CD4-positive, alpha-beta T cell (primary cell): ENCODE measurements at places on chromosomes 3 and 15. TPM values are rescaled to one million over a fixed set of nuclear protein-coding genes. Genes with fewer than 3 reads are reported as not detected.

CGNL1 gene
- total RNA-seq = not detected

MCF2L2 gene
- 4.1 TPM for total RNA-seq

SHF gene
- 3.7 TPM for total RNA-seq

RHCG gene
- total RNA-seq = not detected

PIERCE2 gene
- total RNA-seq = not detected

ZNF662 gene
- 2.5 TPM for total RNA-seq

- H3K4me1 ChIP-seq = no peaks in the 10 kb centered on the region
- H3K36me3 ChIP-seq = no peaks in the 10 kb centered on the region
- no peak overlapping the region for H3K4me3 ChIP-seq
- no peak overlapping the region for H3K27ac ChIP-seq
- DNase-seq = no peak
- no peaks in the 10 kb centered on the region for H3K27me3 ChIP-seq
Measured at GRCh38 chr15:81897057-81897677, 148.7 kb downstream of the MEX3B start.

- no peak for DNase-seq
- no peak overlapping the region for H3K27ac ChIP-seq
- peaks cover 53% of the 10 kb centered on the region for H3K4me1 ChIP-seq
- no peaks in the 10 kb centered on the region for H3K27me3 ChIP-seq
Measured at GRCh38 chr15:41775651-41776050, 1.4 kb downstream of the MAPKBP1 start.

GRCh38 chr15:97909291-97909891, 51.1 kb upstream of the ARRDC4 start:
- H3K27ac ChIP-seq = no peak overlapping the region
- H3K4me3 ChIP-seq = no peak overlapping the region
- no peaks in the 10 kb centered on the region for H3K36me3 ChIP-seq
- peak; percentile 23 for DNase-seq
- no peaks in the 10 kb centered on the region for H3K4me1 ChIP-seq

DNA sequence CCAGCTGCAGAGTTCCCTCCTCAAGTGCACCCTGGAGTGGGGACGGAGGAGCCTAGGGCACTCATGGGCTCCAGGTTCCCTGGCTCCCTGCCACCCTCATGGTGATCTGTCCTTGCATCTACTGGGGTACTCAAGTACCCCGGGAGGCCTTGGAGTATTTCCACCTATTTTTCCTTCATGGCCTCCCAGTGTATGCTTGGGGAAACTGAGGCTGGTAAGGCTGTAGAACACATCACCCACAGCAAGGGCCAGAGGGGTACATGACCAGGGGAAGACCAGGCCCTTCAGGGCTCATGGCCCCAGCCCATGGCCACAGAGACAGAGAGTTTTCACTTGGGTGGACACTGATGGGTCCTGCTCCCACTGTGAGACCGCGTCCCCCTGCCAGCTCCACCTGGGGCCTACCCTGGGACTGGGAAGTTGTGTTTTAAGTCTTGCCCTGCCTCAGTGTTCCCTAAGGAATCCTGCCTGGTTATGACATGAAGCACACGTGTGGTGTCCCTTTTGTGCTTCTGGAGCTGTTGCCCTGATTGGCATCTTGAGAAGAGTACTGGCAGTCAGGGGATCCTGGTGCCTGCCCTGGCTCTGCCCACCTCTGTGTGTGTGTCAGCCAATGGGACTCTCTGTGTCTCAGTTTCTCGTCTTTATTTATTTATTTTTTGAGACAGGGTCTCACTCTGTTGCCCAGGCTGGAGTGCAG, 132.8 kb downstream of the TJP1 start:
- no peaks in the 10 kb centered on the region for H3K36me3 ChIP-seq
- no peak for DNase-seq
- H3K27me3 ChIP-seq = no peaks in the 10 kb centered on the region
- H3K4me3 ChIP-seq = no peak overlapping the region
- H3K27ac ChIP-seq = no peak overlapping the region
- no peaks in the 10 kb centered on the region for H3K4me1 ChIP-seq

DNA sequence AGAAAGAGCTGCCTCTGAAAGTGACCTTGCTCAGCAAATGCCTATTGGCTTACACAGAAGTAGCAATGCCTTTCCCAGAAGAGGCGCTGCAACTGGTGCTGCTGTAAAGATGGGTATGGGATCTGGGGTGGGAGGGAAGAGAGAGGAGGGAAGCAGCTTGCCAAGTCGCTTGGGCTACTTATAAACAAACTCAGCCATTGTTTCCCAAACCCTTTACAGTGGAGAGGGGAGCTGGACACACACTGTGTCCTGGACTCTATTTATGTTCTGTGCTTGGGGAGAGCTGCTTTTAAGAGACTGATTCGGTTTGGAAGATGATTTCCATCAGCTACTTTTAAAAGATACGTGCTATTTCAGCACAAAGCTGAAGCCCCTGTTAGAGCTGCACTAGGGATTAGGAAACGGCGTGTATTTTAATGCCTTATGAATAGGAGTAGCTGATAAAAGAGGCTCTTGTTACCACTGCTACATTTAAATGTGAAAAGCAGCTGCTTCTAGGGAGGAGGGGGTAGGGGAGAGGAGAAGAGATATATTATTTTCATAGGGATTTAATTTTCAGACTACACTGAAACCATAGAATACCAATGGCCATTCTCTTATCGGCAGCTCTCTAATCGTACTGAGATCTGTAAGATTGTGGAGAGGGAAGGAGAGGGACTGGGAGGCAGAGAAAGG, 440.6 kb downstream of the MCTP2 start:
- no peak overlapping the region for H3K27ac ChIP-seq
- H3K4me3 ChIP-seq = no peak overlapping the region
- no peaks in the 10 kb centered on the region for H3K36me3 ChIP-seq
- no peak for DNase-seq
- no peaks in the 10 kb centered on the region for H3K27me3 ChIP-seq

- H3K4me1 ChIP-seq = no peaks in the 10 kb centered on the region
- no peaks in the 10 kb centered on the region for H3K36me3 ChIP-seq
- no peak for DNase-seq
Measured at GRCh38 chr3:51343918-51344687, 41.0 kb upstream of the MANF start.

GRCh38 chr15:49490966-49491365, 67.9 kb downstream of the FGF7 start:
- no peak overlapping the region for H3K27ac ChIP-seq
- H3K36me3 ChIP-seq = no peaks in the 10 kb centered on the region
- no peaks in the 10 kb centered on the region for H3K4me1 ChIP-seq

DNA sequence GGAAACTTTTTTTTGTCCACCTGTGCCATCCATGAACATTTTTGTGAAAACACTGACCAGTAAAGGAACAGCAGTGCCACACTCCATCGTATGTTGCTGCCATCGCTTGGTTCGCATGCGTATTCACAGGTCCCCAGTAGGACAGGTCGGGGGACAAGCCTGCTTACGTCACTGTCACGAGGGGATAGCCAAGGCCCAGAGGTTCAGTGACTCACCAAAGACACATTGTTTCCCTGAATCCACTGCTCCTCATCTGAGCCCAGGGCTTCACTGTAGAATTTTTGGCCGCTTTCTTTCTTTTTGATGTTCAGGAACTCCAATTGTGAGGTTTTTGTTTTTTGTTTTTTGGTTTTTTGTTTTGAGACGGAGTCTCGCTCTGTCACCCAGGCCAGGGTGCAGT, 5.9 kb downstream of the ADPRH start:
- no peaks in the 10 kb centered on the region for H3K36me3 ChIP-seq
- no peak overlapping the region for H3K4me3 ChIP-seq

DNA sequence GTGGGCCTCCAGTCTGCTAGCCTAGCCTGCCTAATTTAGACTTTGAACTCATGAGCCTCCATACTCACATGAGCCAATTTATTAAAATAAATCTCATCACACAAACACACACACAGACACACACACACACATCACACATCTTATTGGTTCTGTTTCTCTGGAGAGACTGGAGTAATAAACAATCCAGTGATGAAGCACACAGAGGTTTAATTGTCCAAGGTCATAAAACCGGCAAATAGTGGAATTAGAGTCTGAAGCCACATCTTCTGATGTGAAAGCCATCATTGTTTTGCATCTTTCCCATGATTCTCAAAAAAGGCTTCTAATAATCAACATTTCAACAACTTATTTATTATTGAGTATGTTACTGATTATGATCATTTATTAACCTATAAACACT, 249.4 kb upstream of the KCNH8 start:
- no peak overlapping the region for H3K27ac ChIP-seq
- no peaks in the 10 kb centered on the region for H3K4me1 ChIP-seq
- H3K4me3 ChIP-seq = no peak overlapping the region
- no peak for DNase-seq
- no peaks in the 10 kb centered on the region for H3K36me3 ChIP-seq

DNA sequence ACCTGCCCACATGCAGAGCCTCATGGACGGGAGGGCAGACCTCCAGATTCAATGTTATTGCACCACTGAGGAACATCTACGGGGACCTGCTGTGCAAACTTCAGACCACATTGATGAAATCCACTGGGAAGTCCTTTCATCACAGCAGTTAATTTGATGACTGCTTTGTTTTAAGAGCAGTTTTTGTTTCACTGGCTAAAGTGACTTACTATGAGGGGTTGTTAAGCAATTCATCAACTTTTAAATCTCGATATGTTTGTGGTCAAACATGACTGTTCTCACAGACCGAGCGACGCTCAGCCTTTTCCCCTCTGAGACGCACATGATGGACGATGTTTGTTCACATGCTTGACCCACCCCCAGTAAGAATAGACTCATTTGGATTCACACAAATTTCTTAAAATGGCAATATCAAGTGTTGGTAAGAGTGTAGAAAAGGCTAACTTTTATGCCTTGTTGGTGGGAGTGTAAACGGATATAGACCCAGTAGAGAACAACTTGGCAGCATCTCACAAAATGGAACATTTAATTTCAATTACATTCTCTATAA, 35.9 kb upstream of the IREB2 start:
- H3K4me1 ChIP-seq = no peaks in the 10 kb centered on the region
- no peaks in the 10 kb centered on the region for H3K36me3 ChIP-seq
- no peak overlapping the region for H3K4me3 ChIP-seq
- H3K27ac ChIP-seq = no peak overlapping the region
- DNase-seq = no peak
- no peaks in the 10 kb centered on the region for H3K27me3 ChIP-seq

DNA sequence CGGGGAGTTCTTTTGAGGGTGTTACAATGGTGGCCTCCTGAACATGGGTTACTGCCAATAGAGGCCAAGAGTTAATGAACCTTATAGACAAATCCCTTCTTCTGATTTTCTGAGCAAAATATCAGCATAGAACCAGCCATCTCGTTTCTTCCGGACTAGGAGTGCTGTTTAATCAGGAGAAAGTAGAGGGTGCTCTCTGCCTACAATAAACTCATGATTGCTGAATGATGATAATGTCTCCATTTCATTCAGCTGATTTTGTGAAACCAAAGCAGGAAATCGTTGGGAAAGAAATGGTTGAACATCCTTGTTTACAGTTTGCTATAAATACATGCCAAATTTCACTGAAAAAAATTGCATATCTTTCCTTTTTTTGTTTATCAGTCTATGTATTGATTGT, 142.8 kb upstream of the PLSCR5 start:
- H3K36me3 ChIP-seq = no peaks in the 10 kb centered on the region
- no peak overlapping the region for H3K27ac ChIP-seq
- no peak overlapping the region for H3K4me3 ChIP-seq
- H3K4me1 ChIP-seq = no peaks in the 10 kb centered on the region

GRCh38 chr3:24736701-24737100, 242.1 kb upstream of the THRB start:
- no peak for DNase-seq
- no peaks in the 10 kb centered on the region for H3K36me3 ChIP-seq
- no peak overlapping the region for H3K4me3 ChIP-seq
- no peaks in the 10 kb centered on the region for H3K4me1 ChIP-seq
- no peak overlapping the region for H3K27ac ChIP-seq
- H3K27me3 ChIP-seq = no peaks in the 10 kb centered on the region

GRCh38 chr3:112925969-112926368, 48.9 kb downstream of the CD200R1 start:
- H3K27ac ChIP-seq = no peak overlapping the region
- no peak for DNase-seq
- no peak overlapping the region for H3K4me3 ChIP-seq
- H3K4me1 ChIP-seq = no peaks in the 10 kb centered on the region

DNA sequence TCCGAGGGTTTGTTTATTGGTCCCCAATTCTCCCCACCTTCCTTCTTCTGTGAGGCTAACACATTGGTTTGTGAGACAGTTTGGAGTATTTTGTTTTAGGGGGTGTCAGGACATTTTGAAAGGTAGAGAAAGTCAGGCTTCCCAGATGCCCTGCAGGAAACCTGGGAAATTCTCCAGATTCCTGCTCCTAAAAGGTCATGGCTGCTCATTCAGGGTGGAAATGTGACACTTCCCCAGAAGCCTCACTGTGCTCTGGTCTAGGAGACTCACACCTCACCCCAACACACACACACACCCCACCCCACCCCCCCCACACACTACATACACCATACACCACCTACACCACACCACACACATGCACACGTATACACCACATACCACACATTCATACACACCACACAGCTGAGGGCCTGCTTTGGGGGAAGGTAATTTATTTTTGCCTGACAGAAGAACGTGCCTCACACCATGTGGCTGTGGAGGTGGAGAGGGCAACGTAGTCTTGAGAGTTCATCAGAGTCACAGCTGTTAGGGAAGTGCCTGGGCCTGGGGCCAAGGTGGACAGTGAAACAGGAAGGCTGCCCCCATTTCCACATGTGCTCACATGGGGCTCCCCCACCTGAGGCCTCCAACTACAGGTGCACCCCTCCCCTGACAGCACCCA, 40.4 kb upstream of the LIMD1 start:
- peaks cover 2% of the 10 kb centered on the region for H3K36me3 ChIP-seq
- no peaks in the 10 kb centered on the region for H3K27me3 ChIP-seq
- no peak for DNase-seq

GRCh38 chr3:121274411-121274810, 271.4 kb downstream of the POLQ start:
- no peaks in the 10 kb centered on the region for H3K27me3 ChIP-seq
- no peak for DNase-seq
- no peak overlapping the region for H3K4me3 ChIP-seq
- no peaks in the 10 kb centered on the region for H3K36me3 ChIP-seq
- H3K27ac ChIP-seq = no peak overlapping the region

DNA sequence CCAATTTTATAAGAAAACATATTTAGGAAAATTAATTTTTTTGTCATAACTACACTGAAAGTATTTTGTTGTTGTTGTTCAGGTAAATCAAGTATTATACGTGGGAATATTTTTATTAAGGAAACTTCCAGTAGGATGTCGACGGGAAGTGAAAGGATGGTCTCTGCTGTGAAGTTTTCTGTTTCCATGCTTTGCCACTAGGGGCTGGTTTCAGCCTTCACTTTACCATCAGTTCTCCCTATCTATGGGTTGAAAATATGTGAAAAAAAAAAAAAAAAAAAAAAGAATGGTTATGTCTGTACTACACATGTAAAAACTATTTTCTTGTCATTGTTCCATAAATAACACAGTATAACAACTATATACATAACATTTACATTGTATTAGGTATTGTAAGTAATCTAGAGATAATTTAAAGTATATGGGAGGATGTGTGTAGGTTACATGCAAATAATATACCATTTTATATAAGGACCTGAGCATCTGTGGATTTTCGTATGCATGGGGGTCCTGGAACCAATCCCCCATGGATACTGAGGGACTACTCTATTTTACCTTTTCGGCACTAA, 136.7 kb downstream of the SMAD6 start:
- H3K27ac ChIP-seq = no peak overlapping the region
- no peak overlapping the region for H3K4me3 ChIP-seq
- H3K36me3 ChIP-seq = no peaks in the 10 kb centered on the region
- peaks cover 15% of the 10 kb centered on the region for H3K27me3 ChIP-seq
